Ovary (tissue), 10 donors: ENCODE measurements at places on chromosomes 5 and 9. TPM values are rescaled to one million over a fixed set of nuclear protein-coding genes. Genes with fewer than 3 reads are reported as not detected.

The SLC45A2 gene
- total RNA-seq, result not detected

The MLANA gene
- total RNA-seq, result not detected

GRCh38 chr5:149333711-149334443, 11.4 kb upstream of the GRPEL2 start:
- no peaks in the 10 kb centered on the region for H3K4me1 ChIP-seq
- no peak for DNase-seq
- no peak overlapping the region for H3K4me3 ChIP-seq
- H3K27me3 ChIP-seq, result no peaks in the 10 kb centered on the region

GRCh38 chr5:7066471-7067235, 329.3 kb upstream of the ADCY2 start:
- H3K27me3 ChIP-seq, result no peaks in the 10 kb centered on the region
- no peak for DNase-seq
- no peaks in the 10 kb centered on the region for H3K4me1 ChIP-seq
- no peaks in the 10 kb centered on the region for H3K36me3 ChIP-seq
- no peak overlapping the region for H3K4me3 ChIP-seq
- H3K27ac ChIP-seq, result no peak overlapping the region

DNA sequence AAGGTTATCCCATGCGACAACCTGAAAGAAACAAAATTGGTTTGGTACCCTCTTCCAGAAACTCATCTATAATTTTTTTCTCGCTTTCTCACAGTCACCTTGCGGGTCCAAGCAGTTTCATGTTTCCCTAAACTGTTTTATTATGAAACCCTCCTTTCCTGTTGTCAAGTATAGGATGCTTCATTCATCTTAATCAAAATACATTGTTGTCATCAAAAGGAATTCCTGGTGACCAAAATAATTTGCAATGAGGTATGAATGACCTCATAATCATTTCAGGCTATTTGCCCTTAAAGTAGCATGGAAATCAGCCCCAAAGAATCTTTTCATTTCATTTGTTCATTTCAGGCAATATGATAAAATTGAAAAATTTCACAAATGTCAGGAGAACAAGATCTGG, 503.0 kb downstream of the SPATA31D1 start:
- no peaks in the 10 kb centered on the region for H3K27me3 ChIP-seq
- no peaks in the 10 kb centered on the region for H3K36me3 ChIP-seq
- no peak for DNase-seq
- H3K27ac ChIP-seq, result no peak overlapping the region

- H3K4me1 ChIP-seq, result peaks cover 3% of the 10 kb centered on the region
- no peak for DNase-seq
- H3K27me3 ChIP-seq, result no peaks in the 10 kb centered on the region
- no peaks in the 10 kb centered on the region for H3K36me3 ChIP-seq
Observed at GRCh38 chr5:157816682-157817386, 42.1 kb downstream of the CLINT1 start.
